Activated gamma-delta T cell (primary cell): ENCODE measurements at places on chromosomes 3 and 15.
A peak's percentile ranks its signal among the peaks of the same experiment; 100 is the strongest.

GRCh38 chr15:64596701-64597476 lies 136.5 kb downstream of the ZNF609 start:
- DNase-seq = no peak

- peak; percentile 81 for DNase-seq
Measured at GRCh38 chr15:43185157-43186002, at the start of gene CCNDBP1. CCNDBP1 (plus strand) TSS chr15:43185403; CDS start chr15:43185499, 96 bp downstream.

GRCh38 chr3:14517601-14518431 lies 22.3 kb downstream of the GRIP2 start:
- no peak for DNase-seq

DNA sequence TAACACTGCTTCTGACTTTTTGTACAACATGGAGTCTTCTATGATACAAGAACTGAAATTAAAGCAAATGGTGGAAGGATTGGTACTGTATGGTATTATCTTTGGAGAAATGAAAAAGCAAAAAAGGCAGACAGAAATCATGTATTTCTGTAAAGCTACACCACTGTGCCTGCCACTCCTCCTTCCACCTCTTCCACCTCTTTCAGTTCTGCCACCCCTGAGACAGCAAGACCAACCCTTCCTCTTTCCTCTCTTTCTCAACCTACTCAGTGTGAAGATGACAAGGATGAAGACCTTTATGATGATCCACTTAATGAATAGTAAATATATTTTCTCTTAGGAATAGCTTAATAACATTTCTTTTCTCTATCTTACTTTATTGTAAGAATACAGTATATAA lies 57.0 kb downstream of the CD200 start:
- DNase-seq = no peak

GRCh38 chr3:149670742-149671492 lies 13.1 kb upstream of the WWTR1 start:
- DNase-seq = no peak

DNA sequence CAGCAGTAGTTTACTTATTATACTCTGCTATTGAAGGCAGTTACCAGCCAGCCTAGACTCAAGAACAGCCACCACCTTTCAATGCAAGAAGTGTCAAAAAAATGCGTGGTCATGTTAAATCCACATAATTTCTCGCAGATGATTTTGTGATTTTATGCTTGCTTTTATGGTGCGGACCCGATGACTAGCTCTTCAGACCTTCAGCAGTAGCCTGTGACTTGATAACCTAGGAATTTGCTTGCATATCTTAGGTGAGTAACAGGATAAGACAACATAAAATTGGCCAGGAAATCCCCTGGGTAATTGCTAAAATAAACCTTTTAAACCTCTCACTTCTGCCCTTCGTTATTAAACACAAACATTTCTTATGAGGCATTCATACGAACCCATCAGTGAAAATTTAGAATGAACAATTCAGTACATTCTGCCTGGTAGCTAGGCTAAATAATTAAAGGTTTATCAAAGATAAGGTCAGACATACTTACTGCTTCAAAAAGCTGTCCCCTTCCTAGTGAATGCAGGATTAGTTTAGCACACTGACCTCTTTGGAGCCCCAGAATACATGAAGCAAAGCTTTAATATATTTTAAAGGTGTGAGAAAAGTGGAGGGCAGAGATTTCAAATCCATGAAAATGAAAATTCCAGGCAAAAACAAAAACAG lies 798.8 kb downstream of the OTOL1 start:
- DNase-seq = no peak
